ENCODE measurements at places on chromosomes 12 and 14.

DNA sequence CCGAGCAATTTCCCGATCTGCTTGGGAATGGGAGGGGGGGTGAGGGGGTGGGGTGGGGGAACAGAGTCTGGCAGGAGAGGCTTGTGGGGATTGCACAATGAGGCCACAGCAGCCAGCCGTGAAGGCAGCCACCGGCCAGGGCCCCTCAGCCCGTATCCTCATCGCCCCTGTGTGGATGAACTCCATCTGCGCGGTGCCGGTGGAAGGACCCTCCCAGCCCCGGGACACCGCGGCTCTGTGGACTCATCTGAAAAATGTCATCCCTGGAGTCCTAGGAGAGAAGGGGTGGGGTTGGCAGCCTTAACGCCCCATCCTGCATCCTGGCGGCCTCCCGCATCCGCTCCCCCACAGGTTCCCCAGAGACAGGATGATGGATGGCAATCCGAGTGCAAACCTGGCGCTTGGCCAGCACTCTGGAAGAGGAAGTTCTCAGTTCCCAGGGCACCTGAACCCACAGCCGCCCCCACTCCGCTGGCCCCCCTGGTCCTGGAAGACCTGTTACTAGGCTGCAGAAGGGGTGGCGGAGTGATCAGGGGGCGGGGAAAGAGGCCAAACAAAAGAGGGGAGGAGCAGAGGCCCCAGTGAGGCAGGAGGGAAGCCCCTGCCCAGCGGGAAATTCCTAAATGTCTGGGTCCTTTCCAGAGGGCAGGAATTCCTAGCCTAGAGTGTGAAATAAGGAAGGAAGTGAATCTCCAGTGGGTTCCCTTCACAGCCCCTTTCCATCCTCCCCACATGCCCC lies 1.2 kb upstream of the TNFAIP2 start:
- peak; percentile 68 for DNase-seq

- no peak for DNase-seq
Measured at GRCh38 chr14:36507847-36508417, 12.1 kb downstream of the NKX2-1 start.

DNA sequence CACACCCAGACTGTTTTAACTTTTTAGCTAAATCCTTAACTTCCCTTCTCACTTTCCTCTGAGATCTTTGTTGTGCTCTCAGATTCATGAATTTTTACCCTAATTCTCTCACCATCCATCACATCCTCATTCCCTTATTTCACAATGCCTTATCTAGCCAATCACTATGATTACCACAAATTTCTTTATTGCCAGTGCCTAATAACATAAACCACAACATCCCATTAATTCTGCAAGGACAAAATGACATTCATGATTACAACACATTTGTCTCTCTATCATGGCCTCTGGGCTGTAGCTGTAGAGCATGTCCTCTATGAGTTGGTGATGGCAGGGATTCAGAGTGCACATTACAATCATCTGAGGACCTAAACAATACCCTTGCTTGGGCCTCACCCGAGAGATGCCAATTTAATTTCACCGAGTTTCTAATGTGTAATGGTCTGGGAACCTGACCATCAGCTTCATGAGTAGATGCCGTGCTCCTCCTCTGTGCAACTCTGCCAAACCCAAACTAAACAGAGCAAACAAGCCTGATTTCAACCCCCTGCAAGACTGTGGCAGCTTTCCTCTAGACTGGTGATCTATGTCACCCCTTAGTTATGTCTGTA lies 99.3 kb downstream of the SPTSSA start:
- DNase-seq = peak; percentile 55

- DNase-seq = no peak
Measured at GRCh38 chr12:128531170-128531569, 264.2 kb downstream of the TMEM132C start.

GRCh38 chr14:104650057-104650980 lies 39.1 kb upstream of the INF2 start:
- peak; percentile 41 for DNase-seq

GRCh38 chr14:53993920-53994607 lies 37.4 kb upstream of the BMP4 start:
- DNase-seq = no peak

GRCh38 chr12:92276276-92276675 lies 130.6 kb upstream of the BTG1 start:
- DNase-seq = no peak
